Stimulated activated CD4-positive, alpha-beta T cell treated with anti-CD3 and anti-CD28 coated beads, Interleukin-1b, Interleukin-23, amount 100 ng/mL, for 1 hour (primary cell): ENCODE measurements at places on chromosomes 2 and 18.

DNA sequence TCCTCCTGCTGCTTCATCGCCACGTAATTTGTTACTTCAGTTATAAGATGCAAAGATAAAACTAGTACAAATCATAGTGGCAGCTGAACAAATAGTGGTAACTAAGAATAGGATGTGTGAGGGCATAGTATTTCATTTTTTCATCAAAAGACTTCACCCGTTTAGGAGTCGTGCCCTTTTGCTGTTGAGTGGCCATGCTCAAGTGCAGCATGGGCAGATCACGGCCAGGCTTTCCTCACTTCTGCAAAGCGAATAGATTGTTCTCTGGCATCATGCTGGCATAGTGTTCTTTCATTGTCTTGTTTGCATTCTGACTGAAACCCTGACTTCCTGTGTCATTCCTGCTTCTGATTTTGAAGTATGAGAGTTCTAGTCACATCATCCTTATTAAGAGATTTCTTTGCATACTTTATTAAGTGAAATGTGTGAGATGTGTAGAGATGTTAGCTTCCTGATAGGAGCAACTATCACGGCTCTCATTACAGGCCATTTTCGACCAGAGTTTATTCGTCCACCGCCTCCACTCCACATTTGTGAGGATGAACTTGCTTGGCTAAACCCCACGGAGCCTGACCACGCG lies 11.8 kb downstream of the CNOT11 start:
- no peak for DNase-seq

DNA sequence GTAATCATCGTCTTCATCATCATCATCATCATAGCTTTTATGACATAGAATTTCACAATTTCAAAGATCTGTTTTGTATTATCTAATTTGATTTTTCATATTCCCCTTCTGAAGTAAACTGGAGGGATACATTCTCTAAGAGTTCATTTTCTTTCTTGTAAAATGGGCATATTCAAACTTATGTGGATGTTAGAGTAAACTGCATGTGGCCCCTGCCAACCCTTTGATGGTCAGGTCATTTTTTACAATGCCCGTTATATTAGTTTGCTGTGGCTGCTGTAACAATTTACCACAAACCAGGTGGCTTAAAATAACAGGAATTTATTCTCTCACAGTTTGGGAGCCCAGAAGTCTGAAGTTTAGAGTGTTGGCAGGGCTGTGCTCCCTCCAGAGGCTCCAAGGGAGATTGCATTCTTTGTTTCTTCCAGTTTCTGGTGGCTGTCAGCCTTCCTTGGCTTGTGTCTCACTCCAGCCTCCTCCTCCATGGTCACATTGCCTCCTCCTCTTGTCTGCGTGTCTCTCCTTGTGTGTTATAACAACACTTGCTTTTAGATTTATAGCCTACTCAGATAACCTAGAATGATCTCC lies 127.5 kb upstream of the MMADHC start:
- DNase-seq = no peak

GRCh38 chr18:36889742-36890141 lies 60.8 kb downstream of the KIAA1328 start:
- no peak for DNase-seq

GRCh38 chr2:204643326-204643725 lies 98.1 kb downstream of the PARD3B start:
- no peak for DNase-seq

- DNase-seq = no peak
These were observed 100.9 kb downstream of the ARL4C start for GRCh38 chr2:234395891-234396420.

DNA sequence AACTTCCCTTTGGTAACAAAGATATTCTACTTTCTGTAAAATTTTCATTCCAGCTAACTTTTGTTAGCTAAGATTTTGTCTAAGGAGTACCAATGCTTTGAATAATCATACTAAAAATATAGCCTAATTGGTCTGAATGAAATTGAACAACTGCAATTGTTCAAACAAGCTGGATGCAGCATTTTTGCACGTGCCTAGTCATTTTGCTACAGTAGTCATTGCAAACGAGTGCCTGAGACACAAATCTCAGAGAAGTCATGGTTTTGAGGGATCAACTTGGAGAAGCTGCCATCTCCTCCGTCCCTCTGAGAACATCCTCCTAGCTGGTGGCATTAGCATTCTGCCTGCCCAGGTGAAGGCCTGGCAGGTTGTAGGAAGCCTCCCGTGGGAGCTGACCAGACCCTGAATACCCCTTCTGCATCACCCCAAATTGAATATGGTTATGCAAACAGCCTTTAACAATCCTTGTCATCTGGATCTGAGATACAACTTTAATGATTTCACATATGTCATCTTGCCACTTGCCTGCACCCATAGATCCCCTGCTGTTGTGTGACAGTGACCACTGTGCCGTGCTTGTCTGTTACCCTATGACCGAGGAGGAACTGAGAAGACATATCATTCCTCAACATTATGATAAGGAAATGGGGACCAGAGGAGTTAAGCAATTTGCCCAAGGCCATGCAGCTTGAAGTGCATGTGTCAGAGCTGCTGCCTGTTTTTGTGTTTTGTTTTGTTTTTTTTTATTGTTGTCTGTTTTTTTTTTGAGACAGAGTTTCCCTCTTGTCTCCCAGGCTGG lies 29.1 kb upstream of the MGAT4A start:
- DNase-seq = no peak

DNA sequence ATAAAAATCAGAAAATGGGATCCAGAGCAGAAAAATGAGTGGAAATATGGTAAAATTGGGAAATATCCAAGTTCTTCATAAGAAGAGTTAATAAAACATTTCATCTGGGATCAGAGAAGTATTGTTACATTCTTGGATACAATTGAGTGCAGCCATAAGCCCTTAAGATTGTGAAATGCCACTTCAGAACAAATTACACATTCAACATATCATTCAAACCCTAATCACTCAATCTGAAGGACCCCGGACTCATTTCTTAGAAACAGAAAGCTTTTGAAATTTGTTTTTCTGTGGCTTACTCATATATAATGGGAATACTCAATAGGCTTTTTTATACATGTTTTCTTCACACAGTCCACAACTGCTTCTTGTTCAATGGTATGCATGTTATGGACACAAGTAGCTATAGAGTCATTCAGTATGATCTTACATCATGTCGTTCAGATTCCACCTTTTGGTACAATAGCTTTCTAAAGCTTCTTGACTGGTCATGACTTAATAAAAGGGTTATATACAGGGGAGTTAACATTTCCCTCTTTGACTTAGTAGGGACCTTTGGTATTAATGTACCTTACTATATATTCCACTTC lies 39.9 kb downstream of the SCN7A start:
- DNase-seq = no peak

- no peak for DNase-seq
These were observed 22.9 kb downstream of the ZNF532 start for GRCh38 chr18:58887613-58887963.
